ENCODE measurements at places on chromosomes 5 and 9. TPM values are rescaled to one million over a fixed set of nuclear protein-coding genes. Genes with fewer than 3 reads are reported as not detected.

DNA sequence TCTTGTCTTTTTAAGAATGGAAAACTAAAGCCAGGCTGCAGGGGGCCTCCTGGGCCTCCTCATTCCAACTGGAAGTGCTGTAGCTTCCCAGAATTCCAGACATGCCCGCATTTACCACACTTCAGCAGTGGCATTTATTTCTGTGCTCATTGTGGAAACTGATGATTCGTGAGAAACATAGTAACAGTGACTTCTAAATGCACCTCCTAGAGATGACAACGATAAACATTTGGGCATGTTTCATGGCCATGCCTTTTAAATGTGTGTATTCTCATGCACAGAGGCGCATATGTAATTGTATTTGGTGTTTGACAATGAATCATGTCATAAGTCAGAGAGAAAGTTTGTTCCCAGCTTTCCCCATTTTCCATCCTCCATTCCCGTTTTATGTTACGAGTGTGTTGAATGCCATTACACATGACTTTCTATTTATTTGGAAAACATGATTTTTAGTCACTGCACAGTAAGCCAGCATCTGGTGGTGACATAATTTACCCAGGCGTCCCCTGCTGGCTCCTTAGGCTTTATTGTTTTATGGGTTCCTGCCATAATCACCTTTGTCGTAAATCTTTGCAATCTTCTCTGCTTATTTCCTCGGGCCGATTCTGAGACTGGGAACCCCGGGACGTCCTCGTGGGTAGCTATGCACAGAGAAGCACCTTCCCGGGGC, 68.8 kb upstream of the FCN2 start:
- H3K27me3 ChIP-seq, result no peaks in the 10 kb centered on the region
- DNase-seq, result no peak
- H3K4me3 ChIP-seq, result no peak overlapping the region

DNA sequence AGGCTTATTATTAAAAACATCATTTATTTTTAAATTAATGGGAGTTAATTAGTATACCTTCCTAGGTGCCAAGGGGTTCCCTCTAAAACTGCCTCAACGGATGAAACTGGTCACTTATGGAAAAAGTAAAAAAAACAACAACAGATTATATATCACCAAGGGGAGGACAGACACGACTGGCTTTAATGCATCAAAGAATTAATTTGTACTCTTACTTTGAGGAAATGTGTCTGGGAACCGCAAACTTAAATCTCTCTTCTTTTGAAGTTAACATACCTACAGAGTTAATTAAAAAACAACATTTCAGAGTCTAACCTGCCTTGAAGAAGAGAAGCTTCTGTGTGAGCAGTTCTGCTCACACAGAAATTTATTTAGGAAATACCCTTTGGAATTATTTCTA, 354.6 kb downstream of the LRRC70 start:
- no peaks in the 10 kb centered on the region for H3K36me3 ChIP-seq
- no peak overlapping the region for H3K27ac ChIP-seq
- H3K27me3 ChIP-seq, result no peaks in the 10 kb centered on the region

- no peaks in the 10 kb centered on the region for H3K27me3 ChIP-seq
- H3K4me3 ChIP-seq, result no peak overlapping the region
- H3K36me3 ChIP-seq, result no peaks in the 10 kb centered on the region
- no peaks in the 10 kb centered on the region for H3K4me1 ChIP-seq
- no peak overlapping the region for H3K27ac ChIP-seq
Observed at GRCh38 chr5:166507810-166508425, 1783.5 kb upstream of the WWC1 start.

GRCh38 chr9:110206389-110206788, 1.6 kb downstream of the C9orf152 start:
- H3K4me1 ChIP-seq, result no peaks in the 10 kb centered on the region
- no peak overlapping the region for H3K4me3 ChIP-seq
- no peaks in the 10 kb centered on the region for H3K36me3 ChIP-seq
- no peak overlapping the region for H3K27ac ChIP-seq
- H3K27me3 ChIP-seq, result no peaks in the 10 kb centered on the region
- no peak for DNase-seq

DNA sequence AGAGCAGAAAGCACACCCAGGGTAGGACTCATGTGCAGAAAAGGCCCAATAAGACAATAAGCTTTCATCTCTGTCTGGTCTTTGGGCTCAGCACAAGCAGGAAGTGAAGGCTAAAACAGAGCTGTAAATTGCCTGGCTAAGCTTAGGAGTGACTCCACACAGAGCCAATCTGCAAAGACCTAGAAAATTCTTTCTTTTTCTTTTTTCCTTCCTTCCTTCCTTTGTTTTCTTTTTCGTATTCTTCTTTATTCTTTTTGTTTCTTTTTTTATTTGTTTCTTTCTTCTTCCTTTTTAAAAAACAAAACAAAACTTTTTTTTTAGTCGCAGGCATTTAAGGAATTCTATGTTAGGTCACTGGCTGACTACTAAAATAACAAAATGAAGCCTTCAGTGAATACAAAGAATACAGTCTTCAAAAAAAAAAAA, 12.2 kb downstream of the SLC35A4 start:
- no peak for DNase-seq
- no peaks in the 10 kb centered on the region for H3K4me1 ChIP-seq
- H3K27me3 ChIP-seq, result no peaks in the 10 kb centered on the region
- H3K27ac ChIP-seq, result no peak overlapping the region

Gene SLC2A8
- polyA plus RNA-seq, result 7.8 TPM

Gene CMYA5
- polyA plus RNA-seq, result 7.2 TPM

Gene CDX1
- 1.3 TPM for polyA plus RNA-seq
